ENCODE measurements at places on chromosomes 16 and 17. TPM values are rescaled to one million over a fixed set of nuclear protein-coding genes. Genes with fewer than 3 reads are reported as not detected.

DNA sequence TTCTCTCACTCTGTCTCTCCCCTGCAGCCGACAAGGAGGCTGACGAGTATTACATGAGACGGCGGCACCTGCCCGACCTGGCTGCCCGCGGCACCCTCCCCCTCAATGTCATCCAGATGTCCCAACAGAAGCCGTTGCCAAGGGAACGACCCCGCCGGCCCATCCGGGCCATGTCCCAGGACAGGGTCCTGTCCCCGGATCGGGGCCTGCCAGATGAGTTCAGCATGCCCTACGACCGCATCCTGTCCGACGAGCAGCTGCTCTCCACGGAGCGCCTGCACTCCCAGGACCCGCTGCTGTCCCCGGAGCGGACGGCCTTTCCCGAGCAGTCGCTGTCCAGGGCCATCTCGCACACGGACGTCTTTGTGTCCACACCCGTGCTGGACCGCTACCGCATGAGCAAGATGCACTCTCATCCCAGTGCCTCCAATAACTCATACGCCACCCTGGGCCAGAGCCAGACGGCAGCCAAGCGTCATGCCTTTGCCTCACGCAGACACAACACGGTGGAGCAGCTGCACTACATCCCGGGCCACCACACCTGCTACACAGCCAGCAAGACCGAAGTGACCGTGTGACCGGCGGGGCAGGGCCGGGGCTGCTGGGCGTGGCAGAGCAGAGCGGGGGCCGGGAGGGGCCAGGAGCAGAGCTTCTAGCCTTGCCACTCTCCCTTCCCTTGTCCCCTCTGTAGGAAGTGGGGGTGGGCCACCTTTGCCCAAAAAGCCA lies 40.4 kb upstream of the DNAH9 start:
- DNase-seq = no peak
- H3K36me3 ChIP-seq = no peaks in the 10 kb centered on the region

GRCh38 chr16:53220585-53220984 lies 165.8 kb downstream of the CHD9 start:
- peak; percentile 50 for DNase-seq
- peak overlapping the region; percentile 66 for H3K27ac ChIP-seq
- no peaks in the 10 kb centered on the region for H3K27me3 ChIP-seq
- peaks cover 28% of the 10 kb centered on the region for H3K4me1 ChIP-seq

DNA sequence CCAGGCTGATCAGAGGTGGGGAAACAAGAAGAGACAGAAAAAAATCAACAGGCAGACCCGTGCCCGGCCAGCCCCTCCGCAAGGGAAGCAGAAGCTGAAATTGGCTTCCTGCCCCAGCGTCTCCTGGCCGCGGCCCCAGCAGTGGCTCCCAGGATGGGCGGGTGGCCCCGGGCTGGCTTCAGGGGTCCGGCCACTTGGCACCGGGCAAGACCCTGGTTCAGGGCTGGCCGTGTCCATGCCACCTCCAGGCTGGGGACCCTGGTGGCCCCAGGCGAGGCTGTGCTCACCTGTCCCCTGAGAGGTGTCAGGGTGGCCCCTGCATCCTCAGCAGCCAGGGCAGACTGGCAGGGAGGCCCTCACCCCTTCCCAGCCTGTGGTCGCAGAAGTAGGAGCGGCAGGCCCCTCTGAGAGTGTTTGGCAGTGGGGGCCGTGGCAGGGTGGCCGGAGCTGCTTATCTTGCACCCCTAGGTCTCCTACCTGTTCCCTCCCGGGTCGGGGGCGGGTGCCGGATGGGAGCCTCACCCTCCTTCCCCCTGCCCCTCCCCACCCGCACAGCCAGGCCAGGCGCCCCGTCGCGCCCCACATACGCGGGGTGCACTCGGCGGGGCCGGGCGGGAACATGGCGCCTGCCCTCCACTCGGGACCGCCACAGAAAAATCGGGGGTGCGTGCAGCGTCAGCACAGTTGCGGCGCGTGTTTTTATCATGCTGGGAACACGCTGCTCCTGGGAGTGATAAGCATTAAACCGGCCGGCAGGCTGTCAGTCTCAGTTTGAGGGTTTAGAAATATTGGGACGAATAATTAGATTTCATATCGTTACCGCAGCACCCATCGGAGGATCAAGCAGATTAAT lies 46.7 kb upstream of the ZC3H18 start:
- H3K36me3 ChIP-seq = no peaks in the 10 kb centered on the region
- no peaks in the 10 kb centered on the region for H3K27me3 ChIP-seq
- no peak for DNase-seq
- no peak overlapping the region for H3K4me3 ChIP-seq

GRCh38 chr17:64077379-64077778 lies 52.6 kb downstream of the ERN1 start:
- no peak overlapping the region for H3K4me3 ChIP-seq
- H3K4me1 ChIP-seq = peaks cover 5% of the 10 kb centered on the region
- no peak for DNase-seq
- H3K27ac ChIP-seq = no peak overlapping the region

DNA sequence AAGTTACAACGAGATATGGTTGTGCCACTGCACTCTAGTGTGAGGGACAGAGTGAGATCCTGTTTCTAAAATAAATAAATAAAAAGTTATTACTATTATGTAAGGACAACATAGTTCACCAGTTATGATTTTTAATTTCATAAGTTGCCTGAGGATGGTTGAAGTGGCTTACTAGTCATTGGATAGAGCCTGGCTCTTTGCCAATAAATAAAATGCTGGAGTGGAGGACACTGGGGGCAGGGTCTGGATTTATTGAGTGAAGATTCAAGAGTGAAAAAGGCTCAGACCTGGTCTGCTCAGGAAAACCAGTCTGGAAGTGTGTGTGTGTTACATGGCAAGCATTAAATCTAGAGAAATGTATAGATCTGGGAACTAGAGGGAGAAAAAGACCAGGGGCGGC lies 2.1 kb downstream of the STARD3 start:
- no peaks in the 10 kb centered on the region for H3K27me3 ChIP-seq
- H3K27ac ChIP-seq = no peak overlapping the region
- no peak overlapping the region for H3K4me3 ChIP-seq
- H3K36me3 ChIP-seq = no peaks in the 10 kb centered on the region

DNA sequence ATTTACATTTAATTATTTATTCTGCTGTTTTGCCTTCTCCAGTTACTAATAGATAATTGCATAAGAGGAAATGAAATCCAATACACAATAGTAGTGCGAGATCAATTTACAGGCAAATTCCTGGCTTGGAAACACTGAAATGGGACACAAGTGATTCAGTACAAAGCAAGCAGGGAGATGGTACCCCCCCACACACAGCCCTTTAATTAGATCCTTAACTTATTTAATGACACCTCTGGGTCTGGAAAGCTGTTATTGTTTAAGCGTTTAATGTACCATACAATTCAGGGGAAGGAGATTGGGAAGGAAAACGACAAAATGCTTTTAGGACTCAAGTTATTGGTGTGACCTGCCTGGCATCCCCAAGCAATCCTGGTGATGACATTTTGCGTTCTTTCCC lies 318.2 kb downstream of the NPIPA8 start:
- no peaks in the 10 kb centered on the region for H3K4me1 ChIP-seq
- DNase-seq = no peak
- no peaks in the 10 kb centered on the region for H3K27me3 ChIP-seq
- no peak overlapping the region for H3K4me3 ChIP-seq

The CHST4 gene
- not detected for total RNA-seq

- no peak overlapping the region for H3K4me3 ChIP-seq
- DNase-seq = peak; percentile 17
- no peak overlapping the region for H3K27ac ChIP-seq
- peaks cover 68% of the 10 kb centered on the region for H3K27me3 ChIP-seq
Observed at GRCh38 chr16:65200156-65200773, 78.4 kb upstream of the CDH11 start.

The DHRS7C gene
- total RNA-seq = 0.63 TPM

The MYCBPAP gene
- total RNA-seq = 3.2 TPM

GRCh38 chr17:42334677-42335076 lies 46.4 kb downstream of the STAT5A start:
- H3K4me3 ChIP-seq = no peak overlapping the region
- H3K27ac ChIP-seq = no peak overlapping the region
- H3K36me3 ChIP-seq = peaks cover 64% of the 10 kb centered on the region
- H3K27me3 ChIP-seq = no peaks in the 10 kb centered on the region

DNA sequence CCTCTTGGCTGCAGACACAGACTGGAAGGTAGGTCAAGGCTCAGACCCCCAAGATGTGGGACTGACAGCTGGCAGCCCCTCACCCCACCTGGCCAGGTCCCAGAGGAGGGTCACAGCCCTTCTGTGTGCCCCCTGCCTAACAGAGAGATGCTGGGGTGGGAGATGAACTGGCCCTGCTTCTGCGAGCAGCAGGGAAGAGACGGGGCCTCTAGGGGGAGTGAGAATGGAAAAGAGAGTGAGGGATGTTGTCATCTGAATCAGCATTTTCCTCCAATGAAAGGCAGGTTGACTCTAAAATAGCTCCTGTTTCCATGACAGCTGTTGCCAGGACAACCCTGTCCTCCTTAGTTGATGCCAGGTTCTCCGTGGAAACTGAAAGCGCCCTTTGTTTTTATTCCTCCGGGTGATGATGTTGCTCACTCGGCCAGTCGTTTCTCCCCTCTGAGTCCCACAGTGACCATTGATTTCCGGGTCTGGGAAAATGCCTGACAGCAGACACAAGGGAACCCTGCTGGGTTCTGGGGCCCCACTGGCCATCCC lies 4.9 kb upstream of the NDRG4 start:
- no peaks in the 10 kb centered on the region for H3K4me1 ChIP-seq
- DNase-seq = peak; percentile 85
- H3K27ac ChIP-seq = no peak overlapping the region
- H3K4me3 ChIP-seq = no peak overlapping the region

GRCh38 chr17:29591737-29592608 lies 959 bp upstream of the ANKRD13B start:
- peak overlapping the region; percentile 23 for H3K4me3 ChIP-seq
- H3K27ac ChIP-seq = no peak overlapping the region
- peaks cover 19% of the 10 kb centered on the region for H3K4me1 ChIP-seq
- DNase-seq = peak; percentile 86
- peaks cover 7% of the 10 kb centered on the region for H3K27me3 ChIP-seq

The PRSS36 gene
- total RNA-seq = 0.63 TPM

The RHBDL1 gene
- 12.9 TPM for total RNA-seq

DNA sequence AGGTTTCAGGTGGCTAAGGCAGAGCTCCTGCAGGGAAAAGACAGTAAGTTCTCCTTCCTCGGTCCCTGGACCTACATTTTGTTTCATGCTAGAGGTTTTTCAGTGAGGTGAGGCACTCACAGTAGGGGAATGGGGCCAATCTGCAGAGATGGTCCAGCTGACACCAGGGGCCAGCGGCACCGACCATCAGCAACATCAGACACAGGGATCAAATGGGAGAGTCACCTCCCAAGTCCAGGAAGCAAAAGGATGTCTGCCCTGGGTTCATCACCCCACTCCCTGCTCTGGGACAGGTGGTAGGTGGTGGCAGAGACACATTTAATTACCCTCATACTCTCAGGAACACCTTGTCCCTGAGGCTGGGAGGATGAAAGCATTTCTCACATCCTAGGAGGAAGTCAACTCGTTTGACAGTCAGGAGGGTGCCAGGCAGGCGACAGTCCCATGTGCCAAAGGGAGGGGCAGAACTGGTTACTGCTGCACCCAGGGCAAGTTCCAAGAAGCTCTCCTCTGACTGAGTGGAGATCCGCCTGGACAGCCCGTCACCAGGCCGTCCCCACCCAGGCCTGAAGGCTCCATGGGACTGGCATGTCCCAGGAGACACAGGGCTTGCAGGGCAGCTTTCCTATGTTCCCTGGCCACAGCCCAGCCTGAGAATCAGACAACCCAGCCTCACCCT lies 19.2 kb downstream of the ATP6V0D1 start:
- no peak for DNase-seq
- no peak overlapping the region for H3K27ac ChIP-seq
- no peaks in the 10 kb centered on the region for H3K36me3 ChIP-seq
- no peak overlapping the region for H3K4me3 ChIP-seq
- peaks cover 21% of the 10 kb centered on the region for H3K4me1 ChIP-seq

All from cardiac muscle cell (in vitro differentiated cells and primary cell).